ENCODE measurements at places on chromosomes 16 and 17.

DNA sequence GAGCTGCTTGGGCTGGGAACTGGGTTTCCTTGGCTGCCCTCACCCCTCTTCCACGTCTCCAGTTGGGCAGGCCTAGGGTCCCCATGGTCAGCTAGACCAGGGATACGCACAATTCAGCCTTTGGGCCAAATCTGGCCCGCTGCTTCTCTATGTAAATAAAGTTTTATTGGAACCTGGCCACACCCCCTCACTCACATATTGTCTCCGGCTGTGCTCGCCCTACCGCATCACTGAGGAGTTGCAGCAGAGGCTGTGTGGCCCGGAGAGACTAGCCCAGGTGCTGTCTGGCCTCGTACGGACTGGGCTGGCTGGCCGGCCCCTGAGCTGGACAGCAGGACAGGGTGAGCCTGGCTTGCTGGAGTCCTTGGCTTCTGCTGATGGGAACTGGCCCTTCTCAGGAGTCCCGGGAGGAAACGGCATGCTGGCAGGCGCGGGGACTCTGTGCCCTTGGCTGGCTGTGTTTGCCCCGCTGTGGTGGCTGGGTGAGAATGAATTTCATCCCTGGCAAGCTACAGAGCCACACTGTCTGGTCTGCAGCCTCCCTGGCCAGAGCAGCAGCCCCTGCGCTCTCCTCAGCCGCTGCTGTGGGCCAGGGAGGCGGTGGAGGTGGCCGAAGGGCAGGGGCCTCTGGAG lies 82.0 kb downstream of the ENGASE start:
- no peak for DNase-seq

DNA sequence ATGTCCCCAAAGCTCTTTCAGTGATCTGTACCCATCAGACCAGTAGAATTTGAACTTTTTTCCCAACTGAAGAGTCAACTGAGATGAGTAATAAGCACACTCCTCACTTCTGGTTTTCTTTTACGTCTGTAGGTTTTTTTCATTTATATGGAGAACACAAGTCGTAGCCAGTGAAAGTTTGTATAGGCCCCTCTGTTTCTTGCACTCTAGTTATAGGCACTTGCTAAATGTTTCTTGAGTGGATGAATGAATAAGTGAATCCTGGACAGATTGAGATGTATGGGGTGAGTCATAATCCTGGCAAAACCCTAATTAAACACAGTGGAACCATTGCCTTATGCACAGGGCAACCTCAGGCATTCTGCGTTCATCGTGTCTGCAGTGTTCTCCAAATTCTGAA lies 193.7 kb upstream of the TBX2 start:
- no peak for DNase-seq

DNA sequence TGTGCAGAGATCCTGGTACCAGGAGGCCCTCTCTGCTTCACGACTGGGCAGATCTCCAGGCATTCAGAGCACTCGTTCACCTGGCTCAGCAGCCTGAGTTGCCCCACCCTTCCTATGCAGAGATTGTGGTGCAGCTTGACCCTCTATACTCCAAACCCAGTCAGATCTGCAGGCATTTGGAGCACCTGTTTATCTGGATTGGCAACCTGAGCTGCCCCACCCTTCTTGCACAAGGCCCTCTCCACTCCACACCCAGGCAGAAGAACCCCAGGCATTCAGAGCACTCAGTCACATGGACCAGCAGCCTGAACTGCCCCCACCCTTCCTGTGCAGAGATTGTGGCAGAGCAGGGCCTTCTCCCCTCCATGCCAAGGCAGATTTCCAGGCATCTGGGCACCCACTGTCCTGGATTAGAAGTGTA lies 88.4 kb upstream of the CDH5 start:
- DNase-seq = no peak

DNA sequence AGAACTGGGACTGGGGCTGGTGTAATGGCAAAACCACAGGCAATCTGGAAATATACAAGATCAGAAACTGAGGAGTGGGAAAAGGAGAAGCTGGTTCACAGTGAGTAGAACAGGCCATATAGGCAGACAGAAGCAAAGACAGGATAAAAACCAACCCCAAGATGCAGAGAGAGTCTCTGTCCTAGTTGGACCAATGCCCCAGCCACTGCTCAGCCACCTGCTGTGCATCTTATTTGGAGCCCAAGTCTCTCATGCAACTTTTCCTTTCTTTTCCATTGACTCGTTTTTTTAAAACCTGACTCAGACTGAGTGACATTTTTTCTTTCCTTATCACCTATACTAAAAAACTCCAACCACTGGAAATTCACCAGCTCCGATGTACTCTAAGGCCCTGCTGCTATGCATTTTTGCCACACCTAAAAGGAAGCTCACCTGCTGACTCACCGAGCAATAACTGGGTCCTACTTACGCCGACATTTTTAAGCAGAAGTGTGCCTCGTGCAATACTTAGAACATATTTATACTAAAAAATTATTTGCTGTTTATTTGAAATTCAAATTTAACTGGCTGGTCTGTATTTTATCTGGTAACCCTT lies 100.8 kb upstream of the XYLT1 start:
- DNase-seq = no peak

DNA sequence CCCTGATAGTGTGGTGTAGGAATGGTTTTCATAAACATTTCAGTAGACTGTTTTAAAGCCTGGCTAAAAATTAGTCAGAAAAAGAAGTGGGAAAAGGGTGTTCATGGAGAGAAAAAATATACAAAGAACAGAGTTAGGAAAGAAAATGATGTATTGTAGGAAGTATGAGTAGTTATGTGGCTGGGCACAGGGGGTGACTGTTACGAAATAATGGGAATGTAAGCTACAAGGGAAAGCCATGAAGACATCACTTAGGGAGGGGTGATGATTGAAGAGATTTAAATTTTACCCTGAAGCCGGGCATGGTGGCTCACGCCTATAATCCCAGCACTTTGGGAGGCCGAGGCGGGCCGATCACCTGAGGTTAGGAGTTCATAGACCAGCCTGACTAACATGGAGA lies 55.3 kb downstream of the NUP88 start:
- no peak for DNase-seq

DNA sequence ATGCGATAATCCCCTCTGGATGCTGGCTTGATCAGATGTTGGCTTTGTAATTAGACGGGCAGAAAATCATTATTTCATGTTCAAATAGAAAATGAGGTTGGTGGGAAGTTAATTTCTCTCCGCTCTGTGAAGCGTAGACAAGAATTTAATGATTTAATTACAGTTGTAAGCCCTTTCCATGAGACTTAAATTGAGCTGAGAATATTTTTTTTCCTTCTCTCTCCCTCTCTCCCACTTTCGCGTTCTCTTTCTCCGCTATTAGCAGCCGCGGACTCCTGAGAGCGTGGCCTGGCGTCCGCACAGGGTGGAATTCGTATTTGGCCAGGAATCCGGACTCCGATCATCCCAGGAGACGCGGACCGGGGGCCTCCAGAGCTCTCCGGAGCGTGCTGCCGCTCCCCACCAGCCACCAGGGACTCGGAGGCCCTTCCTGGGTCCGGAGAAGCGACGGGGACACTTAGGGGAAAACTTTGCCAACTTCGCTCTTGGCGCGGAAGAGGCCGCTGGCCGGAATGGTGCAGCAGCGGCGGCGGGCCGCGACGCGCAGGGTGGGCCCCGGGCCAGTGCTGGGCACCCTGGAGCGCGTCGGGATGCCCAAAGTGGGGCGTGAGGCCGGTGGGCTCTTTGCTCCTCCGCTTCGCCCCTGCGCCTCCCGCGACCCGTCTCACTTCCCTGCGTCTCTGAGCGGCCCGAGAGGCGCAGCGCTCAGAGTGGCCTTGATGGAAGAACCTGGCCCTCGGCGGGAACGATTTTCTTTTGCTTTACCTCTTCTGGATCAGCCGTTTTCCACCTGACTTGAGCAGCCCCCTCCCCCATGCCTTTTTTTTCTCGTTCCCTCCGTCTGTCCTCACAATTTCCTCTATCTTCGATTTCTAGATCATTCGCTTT lies 3.6 kb upstream of the IRX3 start:
- DNase-seq = no peak

- DNase-seq = no peak
Observed at GRCh38 chr16:78897299-78897698, 703.2 kb downstream of the MAF start.

GRCh38 chr16:5450409-5451104 lies 353.0 kb upstream of the EEF2KMT start:
- peak; percentile 9 for DNase-seq

DNA sequence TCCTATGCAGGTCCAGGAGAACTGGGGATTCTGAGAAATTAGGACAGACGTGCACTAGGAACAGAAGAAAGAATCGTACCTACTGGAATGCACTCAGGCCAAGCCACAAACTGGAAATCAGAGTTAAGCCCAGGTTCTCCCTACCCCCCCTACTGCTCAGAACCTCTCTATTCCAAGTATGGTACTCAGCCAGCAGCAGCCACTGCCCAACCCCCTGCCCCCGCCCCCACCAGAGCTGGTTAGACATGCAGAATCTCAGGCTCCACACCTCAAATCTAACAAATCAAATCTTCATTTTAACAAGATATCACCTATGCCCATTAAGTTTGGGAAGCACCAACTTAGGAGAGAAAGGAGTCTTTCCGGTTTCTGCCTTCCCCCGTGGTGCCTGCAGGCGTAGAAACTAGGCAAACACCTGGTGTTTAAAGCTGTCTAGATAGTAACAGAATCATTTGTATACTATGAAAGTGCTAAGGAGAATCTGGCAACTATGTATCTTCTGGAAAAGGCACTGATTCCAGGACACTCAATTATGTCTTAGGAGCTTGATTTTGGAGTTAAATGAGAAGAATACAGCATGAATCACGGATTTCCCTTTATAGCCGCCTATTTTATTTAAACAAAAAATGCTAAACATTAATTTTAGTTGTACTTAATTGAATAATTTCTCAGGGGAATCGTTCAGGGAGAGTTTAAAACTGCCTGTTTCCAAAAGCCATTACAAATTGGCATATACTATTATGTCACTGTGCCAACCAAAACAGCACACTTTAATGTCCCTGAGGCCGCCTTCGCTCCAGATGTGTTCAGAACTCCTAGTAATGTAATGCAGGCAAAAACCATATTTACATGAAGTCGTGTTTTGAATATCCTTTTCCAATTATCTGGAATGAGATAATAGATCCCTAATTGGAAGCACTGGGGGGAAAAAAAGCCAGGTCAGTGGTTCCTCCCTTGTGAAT lies 166.5 kb downstream of the STX8 start:
- no peak for DNase-seq

GRCh38 chr17:81966343-81967243 lies 5.6 kb upstream of the NOTUM start:
- DNase-seq = no peak

DNA sequence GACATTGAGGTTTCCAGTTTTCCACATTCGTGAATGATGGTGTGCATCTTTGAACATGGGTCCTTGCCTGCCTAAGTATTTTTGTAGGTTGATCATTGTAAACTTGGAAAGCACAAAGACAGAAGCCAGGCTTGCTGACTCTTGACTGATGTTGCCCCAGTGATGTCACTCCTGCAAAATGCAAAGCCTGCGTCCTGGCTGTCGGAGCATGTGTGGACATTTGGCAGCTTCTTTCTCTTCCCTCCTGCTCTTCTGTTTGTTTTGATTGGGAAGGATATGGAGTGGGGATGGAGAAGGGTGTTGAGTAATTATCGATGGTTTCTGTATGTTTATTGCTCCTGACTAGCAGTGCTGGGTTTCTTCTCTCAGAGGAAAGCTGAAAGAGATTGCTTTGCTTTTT lies 3.2 kb downstream of the NDE1 start:
- DNase-seq = no peak

- no peak for DNase-seq
Observed at GRCh38 chr16:9062301-9062700, 29.1 kb upstream of the HAPSTR1 start.

DNA sequence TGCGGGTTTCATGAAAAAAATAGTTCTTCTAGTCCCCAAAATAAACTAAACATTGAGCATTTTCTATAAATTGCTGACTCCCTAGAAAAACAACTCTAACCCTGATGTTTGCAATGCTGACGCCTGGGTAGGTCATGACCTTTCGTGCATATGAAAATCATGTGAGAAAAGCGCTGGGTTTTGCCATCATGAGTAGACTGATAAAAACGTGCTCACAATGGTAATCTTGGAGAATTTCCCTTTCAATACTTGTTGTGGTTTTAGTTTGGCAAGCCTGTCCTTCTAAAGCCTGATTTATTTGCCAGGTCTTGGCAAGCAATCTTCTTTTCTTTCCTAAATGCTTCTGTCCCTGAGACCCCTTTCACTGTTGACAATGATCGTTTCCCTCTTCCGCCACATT lies 4.0 kb upstream of the CLEC10A start:
- DNase-seq = peak; percentile 77

GRCh38 chr17:58191241-58191896 lies 1.2 kb upstream of the EPX start:
- DNase-seq = no peak

GRCh38 chr17:73211745-73212144 lies 18.9 kb downstream of the COG1 start:
- DNase-seq = no peak

DNA sequence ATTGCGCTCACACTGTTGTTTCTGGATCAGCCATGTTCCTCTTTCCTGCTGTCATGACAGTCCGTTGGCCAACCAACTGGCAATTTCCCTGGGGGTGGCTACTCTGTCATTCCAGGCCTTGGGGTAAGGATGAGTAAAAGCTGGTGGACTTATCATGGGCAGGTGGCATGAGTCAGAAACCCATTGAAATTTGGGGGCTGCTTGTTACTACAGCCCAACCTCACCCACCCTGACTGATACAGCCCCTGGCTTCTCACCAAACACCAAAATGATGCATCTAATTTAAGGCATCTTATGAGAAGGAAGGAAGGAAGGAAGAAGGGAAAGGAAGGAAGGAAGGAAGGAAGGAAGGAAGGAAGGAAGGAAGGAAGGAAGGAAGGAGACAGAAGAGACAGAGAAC lies 53.9 kb upstream of the CRHR1 start:
- no peak for DNase-seq

DNA sequence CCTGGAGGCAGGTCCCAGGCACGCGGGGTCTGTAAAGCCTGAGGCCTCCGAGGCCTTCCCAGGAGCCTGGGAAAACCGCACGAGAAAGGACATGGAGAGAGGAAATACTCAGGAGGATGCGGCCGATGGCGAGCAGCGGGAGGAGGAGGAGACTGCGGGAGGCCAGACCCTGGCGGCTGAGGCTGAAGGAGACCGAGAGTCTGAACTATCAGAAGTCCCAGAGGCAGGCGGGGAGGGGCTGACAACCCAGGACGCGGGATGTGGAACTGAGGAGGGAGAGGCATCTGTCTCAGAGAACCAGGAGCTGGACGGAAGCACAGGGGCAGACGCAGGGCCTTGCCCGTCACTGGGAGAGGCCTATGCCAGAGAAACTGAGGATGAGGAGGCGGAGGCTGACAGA lies 2.4 kb downstream of the APOBR start:
- no peak for DNase-seq

DNA sequence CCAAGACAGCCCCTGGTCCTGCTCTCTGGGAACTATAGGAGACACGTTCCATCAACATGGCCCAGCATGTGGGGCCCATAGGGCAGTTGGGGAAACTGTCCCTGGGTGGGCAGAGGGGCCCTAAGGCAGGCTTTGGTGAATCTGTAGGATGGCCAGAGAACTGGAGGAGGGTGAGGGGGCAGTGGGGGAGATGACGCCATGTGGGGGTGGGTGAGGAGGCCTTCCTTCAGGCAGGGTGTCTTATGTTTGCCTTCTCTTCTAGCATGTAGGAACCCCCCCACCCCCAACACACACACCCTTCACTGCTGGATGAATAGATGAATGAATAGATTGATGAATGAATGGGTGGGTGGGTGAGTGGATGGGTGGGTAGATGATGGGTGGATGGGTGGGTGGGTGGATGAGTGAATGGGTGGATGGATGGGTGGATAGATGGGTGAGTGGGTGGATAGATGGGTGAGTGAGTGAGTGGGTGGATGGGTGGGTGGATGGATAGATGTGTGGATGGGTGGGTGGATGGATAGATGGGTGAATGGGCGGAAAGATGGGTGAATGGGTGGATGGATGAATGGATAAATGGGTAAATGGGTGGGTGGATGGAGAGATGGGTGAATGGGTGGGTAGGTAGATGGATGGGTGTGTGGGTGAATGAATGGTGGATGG lies 2.5 kb upstream of the CBFA2T3 start:
- DNase-seq = no peak

Data from spinal cord (tissue), 10 donors.